ENCODE measurements at places on chromosomes 2 and 18.

GRCh38 chr2:147110317-147110716, 734.5 kb upstream of the ACVR2A start:
- no peak for DNase-seq

GRCh38 chr2:230680463-230681170, 32.0 kb upstream of the CAB39 start:
- DNase-seq: no peak

DNA sequence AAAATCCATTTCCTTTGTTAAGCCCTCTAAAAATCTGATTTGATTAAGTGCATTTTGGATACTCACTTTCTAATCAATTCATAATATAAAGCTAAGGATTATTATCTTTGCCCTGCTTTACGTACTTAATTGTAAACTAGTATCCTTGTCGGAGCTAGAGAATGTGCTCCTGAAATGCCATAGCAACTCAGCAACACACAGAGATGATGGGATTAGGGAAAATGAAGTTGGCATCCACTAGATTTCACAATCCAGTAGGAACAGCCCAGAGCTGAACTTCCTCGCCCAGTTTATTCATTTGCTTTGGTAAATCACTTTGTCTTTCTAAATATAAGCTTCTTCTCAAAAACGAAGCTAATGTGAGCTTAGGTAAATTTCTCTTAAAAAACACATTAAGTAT, 386.3 kb downstream of the CTNNA2 start:
- DNase-seq: no peak

GRCh38 chr2:47345590-47345924, 57.4 kb upstream of the MSH2 start:
- no peak for DNase-seq

DNA sequence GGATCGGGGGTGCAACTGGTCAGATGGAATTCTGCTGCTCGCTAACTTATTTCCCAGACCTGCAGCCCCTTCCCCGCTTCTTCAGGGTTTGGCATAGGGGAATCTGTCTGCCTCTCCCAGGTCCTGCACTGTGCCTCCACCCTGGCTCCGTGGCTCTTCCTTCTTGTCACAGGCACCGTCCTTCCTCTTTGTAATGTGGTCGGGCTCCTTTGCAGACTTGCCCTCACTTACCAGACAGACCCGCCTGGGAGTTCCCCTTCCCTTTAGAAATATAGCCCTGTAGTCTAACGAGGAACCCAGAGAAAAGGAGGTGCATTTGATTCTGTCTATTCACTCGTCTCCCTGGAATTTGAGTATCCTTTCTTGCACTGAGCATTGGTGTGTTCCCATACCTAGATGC, 63.9 kb upstream of the PAX8 start:
- DNase-seq: no peak

DNA sequence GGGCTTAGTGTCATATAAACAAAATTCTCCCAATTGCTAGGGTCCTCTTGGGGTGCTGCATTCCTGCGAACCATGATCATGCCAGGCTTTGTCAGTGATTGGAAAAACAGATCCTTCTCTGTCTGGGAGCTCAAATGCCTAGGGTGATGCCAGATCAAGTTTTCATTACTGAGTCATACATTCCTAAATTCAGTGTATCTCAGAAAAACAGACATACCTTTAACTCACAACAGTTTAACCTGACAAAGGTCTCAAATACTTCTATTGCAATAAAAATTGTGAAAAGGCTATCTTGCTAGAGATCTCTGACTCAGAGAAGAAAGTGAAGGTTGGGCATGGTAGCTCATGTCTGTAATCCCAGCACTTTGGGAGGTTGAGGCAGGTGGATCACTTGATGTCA, 86.9 kb downstream of the SH3YL1 start:
- no peak for DNase-seq

DNA sequence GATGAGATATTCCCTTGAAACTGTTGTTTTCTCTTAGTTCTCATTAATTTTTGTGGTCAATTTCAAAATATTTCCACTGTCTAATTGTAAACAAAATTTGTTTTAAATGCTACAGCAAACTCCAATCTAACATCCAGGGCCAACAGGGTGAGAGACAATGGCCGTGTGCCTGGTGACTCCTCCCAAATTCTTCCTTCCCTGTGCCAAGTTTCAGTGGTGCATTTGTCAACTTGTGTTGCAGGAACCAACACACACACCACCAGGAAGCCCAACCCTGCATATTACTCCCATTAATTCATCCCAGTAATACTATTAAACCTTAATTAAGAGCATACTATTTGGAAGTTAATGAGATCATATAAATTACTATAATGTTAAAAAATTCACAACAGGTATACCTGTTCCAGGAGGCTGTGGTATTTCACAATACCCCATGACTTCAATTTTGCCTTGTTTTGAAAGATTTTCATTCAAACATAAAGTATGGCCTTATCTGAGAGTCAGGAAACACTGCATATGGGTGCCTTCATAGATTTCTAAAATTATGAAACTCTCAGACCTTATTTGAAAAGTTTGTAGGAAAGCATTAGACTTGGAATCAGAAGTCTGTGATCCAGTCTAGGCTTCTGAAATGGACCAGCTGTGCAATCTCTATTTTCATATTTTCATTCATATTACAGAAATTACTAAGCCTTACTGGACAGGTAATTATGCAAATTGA, 1.1 kb downstream of the SERPINB2 start:
- DNase-seq: no peak

DNA sequence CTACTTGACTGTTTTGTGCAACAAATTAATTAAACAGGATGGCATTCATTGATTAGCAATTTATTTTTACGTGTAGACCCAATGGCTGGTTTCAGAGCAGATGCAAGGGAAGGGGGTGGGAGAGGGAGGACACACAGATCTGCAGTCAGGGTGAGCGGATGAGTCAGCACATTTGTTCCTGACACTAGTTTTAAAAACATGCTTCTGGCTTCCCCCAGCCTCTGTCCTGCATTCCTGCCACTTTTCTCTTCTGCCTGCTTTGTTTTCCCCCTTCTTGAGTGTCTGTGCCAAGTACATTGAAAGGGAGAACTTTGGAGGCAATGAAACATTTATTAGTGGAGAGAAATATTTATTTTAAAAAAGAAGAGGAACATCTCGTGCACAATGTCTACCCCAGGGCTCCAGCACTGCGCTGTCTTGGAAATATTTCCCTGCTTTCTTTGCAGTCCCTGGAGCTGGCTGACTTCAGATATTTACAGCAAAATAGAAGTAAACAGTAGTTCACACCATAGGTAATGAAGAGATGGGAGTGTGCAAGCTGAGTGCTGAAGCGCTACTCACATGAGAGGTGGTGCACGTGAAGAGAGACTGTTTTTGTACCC, 52.2 kb downstream of the NRP2 start:
- no peak for DNase-seq

DNA sequence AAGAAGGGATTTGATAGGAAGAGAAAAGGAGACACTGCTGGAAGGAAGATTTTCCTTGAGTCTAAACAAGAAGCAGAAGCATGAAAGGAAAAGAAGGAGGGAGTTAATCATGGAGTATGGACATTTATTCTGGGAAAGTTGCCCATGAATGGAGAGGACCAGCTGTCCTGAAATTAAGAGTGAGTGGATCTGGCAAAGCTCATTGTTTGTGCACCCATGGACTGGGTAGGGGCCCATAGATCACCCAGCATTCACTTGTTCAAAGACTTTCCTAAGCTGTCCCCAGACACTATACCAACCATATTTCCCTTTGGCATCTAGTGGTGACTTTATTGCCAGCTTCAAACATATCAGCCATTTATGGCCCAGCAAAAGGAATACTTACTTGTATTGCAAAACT, 422.7 kb downstream of the FBXO15 start:
- no peak for DNase-seq

- DNase-seq: no peak
These were observed 528.0 kb downstream of the BCL11A start for GRCh38 chr2:60025496-60025895.

DNA sequence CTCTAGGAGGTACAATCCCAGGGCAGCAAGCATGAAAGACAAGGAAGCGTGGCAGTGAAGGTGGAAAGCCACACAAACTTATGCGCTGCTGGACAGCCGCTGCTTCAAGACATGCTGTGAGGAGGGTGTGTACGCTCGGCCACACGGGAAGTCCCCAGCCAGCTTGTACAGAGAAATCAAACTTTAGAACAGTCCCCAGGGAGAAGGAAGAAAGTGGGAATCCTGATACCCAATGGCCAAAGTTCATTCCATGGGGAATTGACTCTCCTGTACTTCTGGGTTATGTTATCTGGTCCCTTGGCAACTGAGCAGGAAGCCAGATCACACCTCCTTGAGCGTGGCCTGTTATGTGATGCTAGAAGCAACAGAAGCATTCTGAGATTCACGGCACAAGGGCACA, 86.1 kb upstream of the BOD1L2 start:
- DNase-seq: no peak

DNA sequence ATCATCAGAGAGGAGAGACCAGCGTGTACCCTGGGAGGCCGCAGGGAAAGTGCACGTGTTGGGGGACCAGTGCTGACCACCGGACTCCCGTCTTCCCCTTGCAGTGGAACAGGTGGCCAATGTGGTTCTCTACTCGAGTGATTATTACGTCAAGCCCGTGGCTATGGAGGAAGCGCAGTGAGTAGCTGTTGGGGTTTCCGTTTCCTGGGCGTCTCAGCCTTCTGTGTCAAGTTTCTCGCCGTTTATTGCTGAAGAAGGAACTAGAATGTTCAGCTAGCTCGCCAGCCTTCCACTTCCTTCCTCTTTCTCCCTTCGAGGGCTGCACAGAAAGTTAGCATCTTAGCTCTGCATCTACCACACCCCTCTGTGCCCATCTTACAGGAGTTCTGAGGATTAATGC, 22.8 kb upstream of the DGKD start:
- peak; percentile 65 for DNase-seq

GRCh38 chr2:54617409-54617808, 106.1 kb upstream of the EML6 start:
- no peak for DNase-seq

DNA sequence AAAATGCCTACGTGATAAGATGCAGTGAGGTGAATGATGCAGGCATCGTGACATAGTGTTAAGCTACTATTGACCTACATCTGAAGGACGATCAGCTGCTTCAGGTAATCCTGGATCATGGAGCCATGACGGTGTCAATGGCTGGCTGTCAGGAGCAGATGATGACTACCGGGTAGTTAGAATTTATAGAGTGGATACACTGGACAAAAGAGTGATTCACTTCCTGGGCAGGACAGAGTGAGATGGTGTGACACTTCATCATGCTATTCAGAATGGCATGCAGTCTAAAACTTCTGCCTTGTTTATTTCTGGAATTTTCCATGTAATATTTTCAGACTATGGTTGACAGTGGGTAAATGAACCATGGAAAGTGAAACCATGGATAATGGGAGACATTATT, 29.5 kb downstream of the METTL8 start:
- no peak for DNase-seq

DNA sequence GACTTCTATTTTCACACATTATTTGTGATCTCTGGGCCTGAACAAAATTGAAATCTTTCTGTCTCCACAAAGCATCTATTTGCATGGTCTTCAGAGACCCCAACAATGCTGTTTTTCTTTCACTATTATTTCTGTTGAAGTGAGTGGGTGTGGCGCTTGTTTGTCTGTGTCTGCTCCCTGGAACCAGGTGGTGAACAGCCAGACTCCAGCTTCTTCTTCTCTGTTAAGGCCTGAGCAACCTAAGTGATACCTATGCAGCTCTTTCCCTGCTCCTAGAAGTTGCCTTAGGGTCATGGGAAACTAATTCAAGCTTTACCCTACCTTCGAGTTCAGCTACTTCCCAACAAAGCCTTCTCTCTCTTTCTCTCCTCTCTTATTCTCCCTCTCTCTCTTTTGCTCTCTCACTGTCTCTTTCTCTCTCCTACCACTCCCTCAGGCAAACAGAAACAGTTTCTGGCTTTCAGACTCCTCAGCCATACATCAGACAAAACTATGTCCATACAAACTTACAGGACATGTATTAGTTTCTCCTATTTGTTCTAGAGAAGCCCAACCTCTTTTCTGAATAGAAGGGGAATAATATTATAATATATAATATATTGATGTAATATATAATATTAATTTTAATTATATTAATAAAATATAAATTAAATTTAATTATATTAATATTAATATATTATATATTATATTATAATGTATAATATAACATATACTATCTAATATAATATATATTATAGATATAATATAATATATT, 552.5 kb downstream of the DSC3 start:
- DNase-seq: no peak

DNA sequence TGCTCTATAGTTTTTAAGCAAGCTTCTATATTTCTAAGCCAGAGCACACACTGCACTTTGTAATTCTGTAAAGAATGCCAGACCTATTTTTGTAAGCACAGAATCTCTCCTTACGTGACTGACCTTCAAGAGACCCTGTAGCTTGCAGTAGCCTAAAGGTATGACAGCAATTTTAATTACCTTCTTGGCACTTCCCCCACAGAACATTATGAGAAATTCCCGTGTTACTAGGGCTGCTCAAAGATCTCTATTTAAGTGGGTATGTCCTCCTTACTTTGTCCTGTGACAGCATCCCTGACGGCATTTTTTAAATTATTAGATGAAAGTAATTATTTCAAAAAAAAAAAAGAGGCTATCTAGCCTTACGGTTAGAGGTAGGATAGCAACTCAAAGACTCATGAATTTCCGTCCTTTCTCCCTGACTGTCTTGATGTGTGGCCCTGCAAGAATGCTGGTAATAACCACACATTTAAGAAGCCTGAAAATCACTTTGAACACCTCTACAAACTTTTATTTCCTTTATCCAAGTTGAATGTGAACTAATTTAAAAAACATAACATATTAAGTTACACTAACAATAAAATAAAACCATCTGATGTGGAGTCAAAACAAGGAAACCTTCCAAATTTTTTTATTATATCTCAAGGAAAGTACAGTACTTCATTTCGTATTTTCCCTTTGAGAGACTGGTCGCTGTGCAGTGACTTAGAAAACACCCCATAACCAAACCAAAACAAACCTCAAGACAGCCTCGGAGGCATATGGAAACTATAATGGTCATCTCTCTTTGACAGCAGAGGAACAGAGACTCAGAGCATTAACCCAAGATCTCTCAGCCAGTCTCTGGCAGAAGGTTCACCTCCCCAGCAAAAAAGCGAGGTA, 54.9 kb downstream of the THUMPD2 start:
- DNase-seq: no peak

GRCh38 chr2:111106706-111107105, 14.0 kb upstream of the BCL2L11 start:
- no peak for DNase-seq

GRCh38 chr2:44136252-44136651, 32.4 kb upstream of the PPM1B start:
- no peak for DNase-seq

DNA sequence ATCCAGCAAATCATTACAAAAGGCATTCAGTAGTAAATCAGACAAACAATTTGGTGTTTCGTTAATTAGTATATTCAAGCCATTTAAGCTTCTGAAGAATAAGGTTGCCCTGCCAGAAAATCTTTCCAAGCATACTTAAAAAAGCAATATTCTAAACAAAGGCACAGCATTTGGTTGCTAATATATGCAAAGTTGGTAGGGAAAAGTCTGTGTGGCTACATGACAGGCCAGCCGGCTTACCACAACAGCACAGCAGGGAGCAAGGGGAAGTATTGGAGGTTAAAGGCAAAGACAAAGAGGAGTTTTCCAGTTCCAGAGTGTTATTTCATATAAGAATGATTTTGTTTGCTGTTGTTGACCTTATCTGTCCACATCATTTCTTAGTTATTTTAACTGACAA, 282.3 kb downstream of the MBD5 start:
- DNase-seq: no peak

All from GM20000 (cell line).